ENCODE measurements at places on chromosomes 1 and 21.

DNA sequence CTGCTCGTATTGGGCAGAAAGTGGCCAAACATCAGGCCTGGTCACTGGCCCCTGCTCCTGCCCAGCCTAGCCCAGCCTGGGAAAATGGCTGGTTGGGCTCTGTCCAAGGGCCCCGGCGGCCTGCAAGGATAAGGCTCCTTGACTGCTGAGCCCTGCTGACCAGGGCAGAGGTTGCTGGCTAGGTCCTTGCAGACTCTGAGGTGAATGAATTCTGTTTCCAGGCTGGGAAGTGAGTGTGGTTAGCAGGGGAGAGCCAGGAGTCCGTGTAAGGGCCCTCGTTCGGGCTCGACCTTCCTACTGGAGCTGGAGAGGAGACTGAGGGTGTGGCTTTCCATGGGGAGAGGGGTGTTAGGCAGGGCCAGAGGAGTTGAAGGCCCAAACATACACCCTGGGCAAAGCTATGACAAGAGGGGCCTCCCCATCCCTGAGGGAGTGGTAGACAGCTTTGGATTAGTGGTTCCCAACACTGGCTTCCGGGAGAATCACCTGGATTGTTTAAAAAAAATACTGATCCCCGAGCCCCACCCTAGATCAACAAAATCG lies 20.6 kb downstream of the CSF1 start:
- DNase-seq: no peak

GRCh38 chr1:43446881-43447835 lies 6.6 kb downstream of the HYI start:
- DNase-seq: no peak

GRCh38 chr21:42195378-42196031 lies 23.4 kb upstream of the ABCG1 start:
- no peak for DNase-seq

DNA sequence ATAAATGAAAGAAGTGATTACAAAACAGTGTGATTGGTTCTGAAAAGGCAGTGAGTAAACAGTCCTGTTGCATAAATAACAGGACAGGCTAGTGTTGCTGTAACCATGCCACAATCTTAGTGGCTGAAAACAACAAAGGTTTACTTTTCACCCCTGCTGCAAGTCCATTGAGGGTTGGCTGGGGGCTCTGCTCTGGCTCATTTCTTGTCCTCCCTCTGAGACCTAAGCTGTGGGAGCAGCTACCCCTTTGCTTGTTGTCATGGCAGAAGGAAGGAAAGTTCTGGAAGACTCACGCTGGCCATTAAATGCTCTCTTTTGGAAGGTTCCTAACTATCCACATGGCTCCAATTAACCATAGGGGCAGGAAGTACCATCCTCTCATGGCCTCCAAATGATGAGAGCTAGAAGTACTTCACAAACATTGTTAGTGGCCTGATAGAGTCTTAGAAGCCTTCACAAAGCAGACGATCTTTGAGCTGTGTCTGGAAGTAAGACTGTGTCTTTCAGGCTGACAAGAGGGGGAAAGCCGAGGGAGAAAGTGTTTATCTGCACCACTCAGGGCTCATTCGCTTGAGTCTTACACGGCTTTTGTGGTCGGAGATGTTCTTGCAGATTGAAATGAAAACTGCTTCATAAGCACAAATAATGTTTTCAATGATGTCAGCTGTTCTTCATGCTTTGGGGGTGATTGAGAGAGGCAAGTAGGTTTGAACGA lies 11.9 kb downstream of the RCSD1 start:
- DNase-seq: no peak

DNA sequence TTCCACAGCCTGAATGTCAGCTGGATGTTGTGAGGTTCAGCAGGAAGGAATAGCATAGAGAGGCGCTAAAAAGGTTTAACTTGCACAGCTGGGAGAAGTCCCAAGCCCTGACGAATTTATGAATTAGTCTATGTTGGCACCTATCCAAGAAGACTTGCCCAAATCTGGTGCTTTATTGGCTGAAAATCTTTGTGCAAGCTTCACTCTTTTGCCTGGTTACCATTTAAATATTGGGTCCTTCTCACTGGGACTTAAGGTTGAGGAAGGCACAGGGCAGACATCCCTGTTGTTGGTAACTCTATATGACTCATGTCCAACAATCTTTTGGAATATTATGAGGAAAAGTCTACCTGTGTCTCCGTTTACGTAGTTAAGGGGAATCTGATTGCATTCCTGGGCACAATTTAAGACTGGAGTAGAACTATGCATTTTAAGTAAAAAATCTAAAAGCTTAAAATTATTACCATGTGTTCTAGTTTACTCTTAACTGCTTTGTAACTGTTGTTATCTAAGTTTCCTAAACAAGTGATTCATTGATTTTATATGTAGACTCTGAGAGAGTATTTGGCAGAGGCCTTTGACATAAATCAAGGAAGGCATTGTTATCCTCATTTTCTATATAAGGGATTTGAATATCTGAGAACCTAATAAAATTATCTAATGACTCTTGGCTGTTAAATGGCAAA lies 181.7 kb upstream of the DPYD start:
- DNase-seq: no peak

DNA sequence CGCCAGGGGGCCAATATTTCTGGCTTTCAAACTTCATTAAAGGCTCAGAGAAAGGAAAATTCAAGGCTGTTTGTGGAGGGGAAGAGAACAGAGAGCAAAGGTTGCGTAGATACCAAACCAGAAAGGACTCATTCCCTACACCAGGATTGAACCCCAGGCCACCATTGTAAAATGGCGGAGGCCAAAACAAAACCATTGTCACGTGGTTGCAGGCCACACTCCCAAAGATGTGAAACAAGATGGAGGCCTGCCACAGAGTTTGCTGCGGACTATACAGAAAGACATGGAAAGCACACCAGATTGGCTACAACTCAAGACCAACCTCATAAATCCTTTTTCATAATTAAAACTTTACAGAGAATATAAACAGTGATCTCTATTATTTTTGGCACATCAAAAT lies 116.5 kb downstream of the KCNK1 start:
- no peak for DNase-seq

DNA sequence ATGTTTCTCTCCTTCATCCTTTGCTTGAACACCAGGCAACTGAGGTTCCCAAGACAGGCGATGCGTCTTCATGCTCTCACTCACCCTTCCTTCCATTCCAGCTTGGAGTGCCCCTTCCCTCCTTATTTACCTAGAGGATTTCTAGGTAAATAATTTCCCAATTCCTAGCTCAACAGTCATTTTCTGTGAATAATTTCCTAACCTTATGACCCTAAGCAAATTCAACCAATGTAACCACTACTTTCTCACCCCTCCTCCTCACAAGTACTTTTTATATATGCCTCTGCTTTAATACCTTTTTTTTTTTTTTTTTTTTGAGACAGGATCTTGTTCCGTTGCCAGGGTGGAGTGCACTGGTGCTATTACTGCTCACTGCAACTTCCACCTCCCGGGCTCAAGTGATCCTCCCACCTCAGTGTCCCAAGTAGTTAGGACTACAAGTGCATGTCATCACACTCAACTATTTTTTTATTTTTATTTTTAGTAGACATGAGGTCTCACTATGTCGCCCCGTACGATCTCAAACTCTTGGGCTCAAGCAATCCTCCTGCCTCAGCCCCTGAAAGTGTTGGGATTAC lies 86.7 kb downstream of the USP24 start:
- DNase-seq: no peak

DNA sequence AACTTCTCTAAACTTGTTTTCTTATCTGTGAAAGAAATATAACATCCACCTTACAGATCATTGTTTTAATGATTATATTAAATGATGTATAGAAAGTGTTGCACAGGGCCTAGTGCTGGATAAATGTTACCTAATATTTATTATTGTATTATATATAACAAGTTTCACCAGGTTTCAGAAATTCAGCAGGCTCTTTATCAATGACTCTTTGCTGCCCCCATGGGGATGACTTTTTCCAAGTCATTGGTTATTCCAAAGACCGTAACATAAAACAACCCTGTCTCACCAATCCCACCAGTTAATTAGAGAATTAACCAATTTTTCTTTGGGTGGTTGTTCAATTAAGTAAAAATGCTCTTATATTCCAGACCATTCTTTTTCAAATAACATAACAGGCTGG lies 7.3 kb upstream of the DEDD start:
- DNase-seq: peak; percentile 77

DNA sequence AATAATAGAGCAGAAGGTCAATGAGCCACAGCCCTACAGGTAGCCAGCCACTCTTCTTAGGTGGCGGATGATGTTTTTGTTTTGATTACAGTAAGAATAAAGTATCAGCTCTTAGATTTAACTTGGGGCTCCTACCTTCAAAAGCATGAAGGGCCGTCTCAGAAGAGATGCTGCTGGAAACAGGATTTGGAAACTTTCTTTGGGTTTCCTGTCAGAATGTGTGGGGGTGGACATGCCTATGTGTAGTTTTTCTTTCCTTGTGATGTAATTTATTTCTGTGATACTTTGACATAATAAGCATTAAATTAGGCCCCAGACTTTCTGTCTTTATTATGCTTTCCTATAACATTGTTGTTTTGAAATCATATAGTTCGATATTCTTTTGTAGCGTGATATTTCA lies 1.5 kb downstream of the RAP1A start:
- DNase-seq: no peak

DNA sequence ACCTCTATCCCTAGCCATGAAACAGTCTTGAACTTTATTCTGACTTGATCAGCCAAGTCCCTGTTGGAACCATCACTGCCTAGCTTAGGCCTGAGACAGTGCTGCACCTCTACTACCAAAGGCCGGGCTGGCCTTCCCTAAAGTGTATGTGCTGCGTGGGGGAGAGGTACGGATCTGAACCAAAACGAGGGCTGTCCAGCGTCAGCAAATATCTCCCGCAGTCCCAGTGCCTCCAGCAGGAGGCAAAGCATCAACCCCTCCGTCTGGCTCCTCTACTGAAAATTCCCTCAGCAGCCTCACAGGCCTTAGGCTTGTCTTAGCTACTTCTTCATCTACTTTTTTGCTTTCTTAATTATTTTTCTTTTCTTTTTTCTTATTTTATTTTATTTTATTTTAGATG lies 33.3 kb upstream of the KIF26B start:
- no peak for DNase-seq

DNA sequence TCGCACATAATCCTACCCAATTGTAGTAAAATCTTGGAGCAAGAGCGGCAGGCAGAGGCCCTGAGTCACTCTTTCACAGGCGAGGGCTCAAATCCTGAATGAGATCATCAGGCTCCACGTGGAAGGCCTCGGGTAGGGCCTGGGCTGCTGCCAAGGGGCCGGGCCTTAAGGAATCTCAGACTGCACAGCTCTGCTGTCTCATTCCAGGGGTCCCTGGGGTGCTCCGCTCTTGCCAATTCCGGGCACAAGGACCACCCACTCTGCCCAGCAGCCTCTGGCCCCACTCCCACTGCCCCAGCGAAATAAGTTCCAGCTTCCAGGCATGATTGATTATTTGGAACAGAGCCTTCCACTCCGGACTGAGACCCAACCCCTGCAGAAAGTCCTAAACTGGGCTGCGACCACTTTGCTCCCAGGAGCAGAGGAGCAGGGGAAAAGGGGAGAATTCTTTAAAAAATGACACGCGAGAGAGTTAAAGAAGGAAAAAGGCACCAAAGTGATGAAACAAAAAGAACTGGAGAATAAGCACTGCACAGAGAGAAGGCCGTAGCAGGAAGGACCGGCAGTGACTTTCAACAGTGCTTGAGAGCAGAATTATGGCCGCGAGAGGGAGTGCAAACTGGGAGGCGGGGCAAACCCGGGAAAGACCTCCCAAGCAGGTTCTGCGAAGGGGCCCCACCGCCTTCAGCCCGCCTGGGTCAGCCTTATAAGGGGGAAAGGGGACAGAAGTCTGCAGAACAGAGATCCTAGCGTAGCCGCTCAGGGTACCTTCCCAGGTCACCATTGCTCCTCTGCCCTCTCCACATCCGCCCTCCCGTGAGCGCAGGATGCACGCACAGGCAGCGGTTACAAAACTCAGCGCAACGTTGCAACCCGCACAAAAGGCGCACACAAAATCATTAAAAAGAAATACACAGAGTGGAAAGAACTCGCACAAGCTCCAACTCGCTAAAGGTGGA lies 2.0 kb downstream of the ADAMTS1 start:
- no peak for DNase-seq
